ENCODE measurements at places on chromosomes 1 and 21. TPM values are rescaled to one million over a fixed set of nuclear protein-coding genes. Genes with fewer than 3 reads are reported as not detected.

DNA sequence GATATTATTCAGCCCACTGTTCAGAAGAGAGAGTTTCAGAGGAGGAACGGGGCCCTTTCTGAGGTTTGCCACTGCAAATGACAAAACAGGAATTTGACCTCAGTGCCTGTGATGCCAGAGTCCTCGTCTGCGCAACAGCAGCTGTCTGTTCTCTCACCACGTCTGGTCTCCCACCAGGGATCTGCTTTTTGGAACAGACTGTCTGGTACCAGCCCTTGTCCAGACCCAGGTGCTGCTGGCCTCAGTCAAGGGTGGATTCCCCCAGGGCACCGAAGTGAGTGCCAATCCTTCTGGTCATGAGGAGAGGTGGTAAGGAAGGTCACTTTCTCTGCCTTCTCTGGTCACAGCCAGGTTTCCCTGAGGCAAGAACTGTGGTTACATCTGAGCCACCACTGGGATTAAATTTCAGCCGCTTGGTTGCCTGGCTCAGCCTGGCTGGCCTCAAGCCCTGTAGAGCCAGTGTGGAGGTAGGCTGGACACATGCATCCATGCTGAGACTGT, 2.3 kb upstream of the BCAN start:
- DNase-seq: no peak

GRCh38 chr1:214707306-214708087, 104.5 kb downstream of the CENPF start:
- no peak for DNase-seq

DNA sequence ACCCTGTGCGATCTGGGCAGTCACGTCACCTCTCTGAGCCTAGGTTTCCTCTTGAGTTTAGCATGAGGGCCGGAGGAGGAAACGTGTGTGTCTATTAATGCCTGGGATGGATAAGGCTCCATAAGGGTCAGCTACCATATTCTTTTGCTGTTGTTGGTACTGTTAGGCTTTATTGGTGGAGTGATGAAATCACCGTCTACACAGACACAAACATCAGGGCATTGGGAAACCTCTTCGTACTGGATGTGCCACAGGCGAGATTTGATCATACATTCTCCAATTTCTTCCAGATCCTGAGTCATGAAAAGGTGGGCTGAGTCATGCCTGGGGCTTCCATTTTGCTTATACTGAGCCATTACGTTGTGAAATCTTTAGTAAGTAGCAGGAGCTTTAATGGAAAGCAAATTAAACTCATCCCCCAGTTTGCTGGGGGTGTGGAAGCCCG, 24.9 kb upstream of the GRHL3 start:
- DNase-seq: no peak

DNA sequence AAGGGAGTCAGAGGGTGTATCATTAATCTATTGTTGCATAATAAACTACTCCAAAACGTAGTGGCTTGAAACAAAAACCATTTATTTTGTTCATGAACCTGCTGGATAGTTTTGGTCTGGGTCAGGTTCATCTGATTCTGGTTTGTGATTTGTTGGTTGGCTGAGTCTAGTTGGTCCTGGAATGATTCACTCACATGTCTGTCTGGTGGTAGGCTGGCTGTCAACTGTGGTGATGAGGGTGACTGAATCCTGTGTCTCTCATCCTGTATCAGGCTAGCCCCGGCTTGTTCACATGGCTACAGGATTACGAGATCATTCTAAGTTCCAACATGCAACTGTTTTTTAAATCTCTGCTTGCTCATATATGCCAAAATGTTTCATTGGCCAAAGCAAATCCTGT, 22.5 kb upstream of the SIKE1 start:
- no peak for DNase-seq

DNA sequence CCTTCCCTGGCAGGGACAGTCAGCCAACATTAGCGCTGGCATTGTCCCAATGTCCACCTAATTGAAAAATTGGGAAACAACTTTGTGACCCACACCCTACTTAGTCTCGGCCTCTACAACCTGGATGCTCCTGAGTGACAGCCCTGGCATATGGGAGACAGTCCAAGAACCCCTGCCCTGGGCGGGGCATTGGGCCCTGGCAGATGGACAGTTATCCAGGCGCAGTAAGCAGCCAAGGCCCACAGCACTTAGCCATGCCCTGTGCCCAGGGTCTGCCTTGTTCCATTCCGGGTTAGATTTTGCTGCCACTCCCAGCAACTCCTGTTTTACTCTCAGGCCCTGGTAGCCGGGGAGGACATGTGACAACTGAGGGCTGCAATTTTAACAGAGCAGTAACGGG, 50.3 kb downstream of the NFASC start:
- DNase-seq: no peak

DNA sequence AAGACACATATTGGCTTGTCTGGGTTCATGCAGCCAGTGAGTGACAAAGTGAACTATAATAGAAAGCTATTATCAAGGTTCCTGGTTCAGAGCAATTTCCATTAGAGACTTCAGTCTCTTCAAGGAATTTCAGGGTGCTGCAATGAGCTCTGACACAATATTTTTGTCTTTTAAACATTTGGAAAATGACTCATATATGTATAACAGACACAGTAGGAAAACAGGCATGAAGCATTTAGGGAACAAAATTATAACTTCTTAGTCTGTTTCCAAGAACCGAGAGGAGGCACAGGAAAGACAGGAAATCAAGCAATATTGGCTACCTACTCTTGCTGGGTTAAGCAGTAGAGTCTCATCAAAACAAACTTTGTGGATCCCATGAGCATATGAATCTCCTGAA, 170.4 kb downstream of the PTPRC start:
- DNase-seq: no peak

The LCE2A gene
- total RNA-seq: not detected

The MAP10 gene
- 1.9 TPM for total RNA-seq

The PADI4 gene
- total RNA-seq: 1.9 TPM

The MXRA8 gene
- total RNA-seq: 3.0 TPM

The OR2T1 gene
- total RNA-seq: not detected

All from activated T-cell treated with anti-CD3 and anti-CD28 coated beads, Interleukin-2, amount 50 U/mL, for 72 hours (primary cell).